Activated T-cell treated with anti-CD3 and anti-CD28 coated beads, Interleukin-2, amount 50 U/mL, for 48 hours (primary cell): ENCODE measurements at places on chromosomes 16 and 17.

- no peak for DNase-seq
These were observed 1.7 kb upstream of the HOXB9 start for GRCh38 chr17:48627623-48628521.

- DNase-seq, result no peak
These were observed 8.7 kb downstream of the RAP1GAP2 start for GRCh38 chr17:2804912-2805311.

DNA sequence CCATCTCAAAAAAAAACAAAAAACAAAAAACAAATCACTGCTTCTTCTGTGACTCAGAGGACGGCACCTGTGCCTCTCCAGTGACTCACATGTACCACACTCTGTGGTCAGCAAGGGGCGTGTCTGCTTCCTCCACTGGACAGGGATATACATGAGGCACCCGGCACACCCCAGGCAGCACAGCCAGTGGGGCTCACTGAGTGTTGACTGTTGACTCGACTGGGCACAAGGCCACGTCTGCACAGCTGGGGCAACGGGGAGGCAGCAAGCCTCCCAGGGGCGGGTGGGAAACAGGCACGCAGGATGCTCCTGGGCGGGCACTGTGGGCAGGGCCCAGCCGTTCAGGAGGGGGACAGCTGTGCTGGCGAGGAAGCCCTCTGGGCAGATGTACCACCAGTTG lies 64.1 kb downstream of the TIMM22 start:
- peak; percentile 53 for DNase-seq

- DNase-seq, result no peak
These were observed 10.8 kb upstream of the CBLN1 start for GRCh38 chr16:49292413-49292812.

DNA sequence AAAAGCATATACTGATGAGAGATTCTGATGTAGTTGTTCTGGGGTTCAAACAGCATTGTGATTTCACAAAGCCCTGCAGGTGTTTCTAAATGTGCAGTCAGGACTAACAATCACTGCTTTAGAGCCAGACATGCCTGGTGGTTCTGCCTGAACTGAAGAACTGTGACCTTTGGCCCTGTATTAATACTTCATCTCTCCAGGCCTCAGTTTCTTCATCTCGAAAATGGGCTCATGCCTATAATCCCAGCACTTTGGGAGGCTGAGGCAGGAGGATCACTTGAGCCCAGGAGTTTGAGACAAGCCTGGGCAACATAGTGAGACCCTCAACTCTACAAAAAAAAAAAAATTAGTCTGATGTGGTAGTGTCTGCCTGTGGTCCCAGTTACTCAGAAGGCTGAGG lies 3.9 kb downstream of the DNAI2 start:
- DNase-seq, result no peak

DNA sequence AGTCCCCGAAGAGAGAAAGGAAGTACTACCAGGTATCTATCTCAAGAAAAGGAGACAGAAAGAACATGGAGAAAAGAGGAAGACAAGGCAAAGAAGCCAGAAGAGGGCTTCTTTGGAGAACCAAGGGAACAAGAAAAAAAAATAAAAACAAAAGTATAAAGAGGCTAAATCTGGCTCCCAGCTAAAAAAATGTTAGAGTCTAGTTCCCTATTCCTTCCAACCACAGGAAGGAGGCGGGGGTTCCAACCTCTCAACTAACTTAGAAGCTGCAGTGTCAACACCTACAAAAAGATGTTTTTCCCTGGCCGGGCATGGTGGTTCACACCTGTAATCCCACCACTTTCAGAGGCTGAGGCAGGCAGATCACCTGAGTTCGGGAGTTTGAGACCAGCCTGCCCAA lies 13.4 kb downstream of the UTP6 start:
- no peak for DNase-seq

- no peak for DNase-seq
These were observed 437.2 kb downstream of the HAPSTR1 start for GRCh38 chr16:9528511-9529079.

- DNase-seq, result peak; percentile 20
These were observed 21.5 kb upstream of the ADGRG1 start for GRCh38 chr16:57606847-57607501.

- peak; percentile 39 for DNase-seq
These were observed 4.4 kb downstream of the SHBG start for GRCh38 chr17:7634384-7634783.

DNA sequence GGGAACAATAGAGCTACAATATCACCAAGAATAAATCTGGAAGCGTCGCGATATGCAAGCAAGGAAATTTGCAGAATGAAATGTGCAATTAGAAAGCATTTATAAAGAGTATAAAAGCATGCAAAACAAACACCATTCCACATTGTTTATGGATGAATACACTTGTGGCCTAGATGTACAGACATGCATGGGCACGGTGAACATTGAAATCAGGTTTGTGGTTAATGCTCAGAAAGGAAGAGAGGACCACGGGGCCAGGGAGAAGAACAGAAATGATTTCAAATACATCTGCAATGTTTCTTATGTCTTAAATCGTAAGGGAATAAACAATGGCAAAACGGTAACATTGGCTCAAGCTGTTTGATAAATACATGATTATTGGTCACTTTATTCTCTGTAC lies 235.9 kb downstream of the FOXL1 start:
- DNase-seq, result no peak

DNA sequence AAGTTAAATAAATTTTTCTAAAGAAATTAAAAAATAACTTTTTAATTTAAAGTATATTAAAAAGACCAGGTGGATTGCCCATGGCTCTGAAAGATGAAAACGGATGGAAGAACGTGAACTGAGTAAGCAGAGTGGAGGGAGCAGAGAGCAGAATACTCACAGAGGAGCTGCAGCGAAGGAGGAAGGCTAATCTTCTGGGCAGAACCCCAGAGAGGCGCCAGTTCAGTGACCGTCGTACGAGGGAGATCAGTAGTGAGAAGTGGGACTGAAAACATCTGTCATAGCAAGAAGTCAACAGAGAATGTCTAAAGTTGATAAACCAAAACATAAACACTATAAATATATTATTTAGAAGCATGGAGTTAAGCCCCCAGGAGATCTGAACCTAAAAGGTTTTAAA lies 34.9 kb downstream of the UBE2G1 start:
- no peak for DNase-seq

GRCh38 chr16:89025636-89026035 lies 48.6 kb upstream of the CBFA2T3 start:
- no peak for DNase-seq

DNA sequence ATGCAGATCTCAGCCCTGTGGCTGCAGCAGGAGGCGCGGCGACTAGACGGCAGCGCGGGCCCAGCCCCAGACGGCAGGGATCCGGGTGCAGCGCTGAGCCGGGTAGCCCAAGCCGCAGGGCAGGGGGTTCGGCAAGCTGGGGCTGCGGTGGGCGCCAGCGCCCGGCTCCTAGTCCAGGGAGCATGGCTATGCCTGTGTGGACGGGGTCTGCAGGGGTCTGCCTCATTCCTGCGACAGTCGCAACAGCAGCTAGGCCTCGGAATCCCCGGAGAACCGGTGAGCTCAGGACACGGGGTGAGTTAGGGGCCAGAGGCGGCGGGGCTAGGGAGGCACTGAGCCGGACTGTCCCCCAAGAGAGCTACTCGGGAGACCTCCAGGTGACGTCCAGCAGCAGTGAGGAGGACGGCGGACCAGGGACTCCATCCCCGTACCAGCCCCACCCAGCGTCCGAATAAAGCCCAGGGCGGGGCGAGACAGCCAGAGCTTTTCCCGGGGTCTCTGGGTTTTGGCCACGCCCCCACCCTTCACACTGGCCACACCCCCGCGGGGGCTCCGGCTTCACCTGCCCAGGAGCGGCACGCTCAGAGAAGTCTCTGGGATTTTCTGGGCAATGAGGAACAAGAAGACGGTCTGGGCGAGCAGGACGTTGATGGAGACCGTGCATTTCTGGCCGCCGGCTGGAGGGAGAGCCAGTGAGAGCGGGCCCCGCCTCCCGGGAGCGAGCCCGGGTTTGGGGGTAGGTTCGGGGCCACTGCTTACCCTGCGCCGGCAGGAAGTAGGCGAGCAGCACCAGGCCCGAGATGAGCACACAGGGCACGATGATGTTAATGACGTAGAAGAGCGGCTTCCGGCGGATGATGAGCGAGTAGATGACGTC lies 1.1 kb downstream of the C17orf107 start:
- DNase-seq, result peak; percentile 57

DNA sequence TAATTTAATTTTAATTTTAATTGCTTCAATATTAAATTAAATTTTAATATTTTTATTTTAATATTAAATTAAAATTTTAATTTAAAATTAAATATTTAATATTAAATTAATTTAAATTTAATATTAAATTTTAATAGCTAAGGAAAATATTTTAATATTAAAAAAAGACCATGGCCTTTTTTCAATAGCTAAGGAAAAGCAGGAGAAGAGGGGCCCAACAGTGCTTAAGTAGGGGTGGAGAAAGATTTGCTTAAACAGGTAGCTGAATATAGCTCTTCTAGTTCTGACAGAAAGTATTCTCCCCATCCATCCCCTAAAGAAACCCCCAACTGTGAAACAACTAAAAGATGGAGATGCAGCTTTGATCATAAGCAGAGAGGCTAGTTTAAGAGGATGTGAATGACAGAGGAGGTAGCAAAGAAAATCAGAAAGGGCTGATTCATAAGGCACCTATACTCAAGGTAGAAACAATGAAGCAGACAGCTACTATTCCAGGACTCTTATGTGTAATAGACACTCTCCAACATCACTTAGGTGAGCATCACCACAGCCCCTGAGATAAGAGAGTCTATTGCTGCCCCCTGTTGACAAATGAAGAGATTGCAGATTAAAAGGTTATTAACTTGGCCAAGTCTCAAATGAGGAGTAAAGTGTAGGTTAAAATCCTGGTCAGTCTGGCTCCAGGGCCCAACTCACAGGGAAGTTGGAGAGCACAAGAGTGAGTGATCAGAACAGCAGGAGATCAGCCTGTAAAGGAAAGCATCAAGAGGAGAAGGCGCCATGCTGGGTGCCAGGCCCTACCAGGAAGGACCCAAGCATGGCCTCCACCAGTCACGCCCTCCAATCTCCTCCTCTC lies 7.8 kb upstream of the RNASEK start:
- peak; percentile 49 for DNase-seq

DNA sequence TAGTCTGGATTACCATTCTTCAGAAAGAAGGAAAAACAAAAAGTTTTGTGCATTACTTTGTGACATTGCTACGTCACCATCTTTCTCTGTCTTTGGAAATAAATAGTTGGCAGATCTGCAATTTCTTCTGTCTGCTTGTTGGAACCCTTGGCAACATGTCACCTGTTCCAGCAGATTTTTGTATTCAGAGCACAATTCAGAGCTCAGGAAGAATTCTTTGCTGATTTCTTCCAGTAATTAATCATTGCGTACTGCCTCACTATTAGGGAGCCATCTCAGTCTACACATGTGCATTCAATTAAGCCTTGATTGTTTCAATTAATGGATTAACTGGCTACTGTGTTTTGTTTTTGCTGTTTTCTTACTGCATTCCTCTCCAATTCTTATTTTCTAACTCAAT lies 467.2 kb downstream of the CDH8 start:
- no peak for DNase-seq

GRCh38 chr17:21373036-21373435 lies 3.1 kb upstream of the KCNJ12 start:
- DNase-seq, result no peak

- DNase-seq, result no peak
These were observed 113.5 kb downstream of the CLEC16A start for GRCh38 chr16:11057711-11058345.

DNA sequence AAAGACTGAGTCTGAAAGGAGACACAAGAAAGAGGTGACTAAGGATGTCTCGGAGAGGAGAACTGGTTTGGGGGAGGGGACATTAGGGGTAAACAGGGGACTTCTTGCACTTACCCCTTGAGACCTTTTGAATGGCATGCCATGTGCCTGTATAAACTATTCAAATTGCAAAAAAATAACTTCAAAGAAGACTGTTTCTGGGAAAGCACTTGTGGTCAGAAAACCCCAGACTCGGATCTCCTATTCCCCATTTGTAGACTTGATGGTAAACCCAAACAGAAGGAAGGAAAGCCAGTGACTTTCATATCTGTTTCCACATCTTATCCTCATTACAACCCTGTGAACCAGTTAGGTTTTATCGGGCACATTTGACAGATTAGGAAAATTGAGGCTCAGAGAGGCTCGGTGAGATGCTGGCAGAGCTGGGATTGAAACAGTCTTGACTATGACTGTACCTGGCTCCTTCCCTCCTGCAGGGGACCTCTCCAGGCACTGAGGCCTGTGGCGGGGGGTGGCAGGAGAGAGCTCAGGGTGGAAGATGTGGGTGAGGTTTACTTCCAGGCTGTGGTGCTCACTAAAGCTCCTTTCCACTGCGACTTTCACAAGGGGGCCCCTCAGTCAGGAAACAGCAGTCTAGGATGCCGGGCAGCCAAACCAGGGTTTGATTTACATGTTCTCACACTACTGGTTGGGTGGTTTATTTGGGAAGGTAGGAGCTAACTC lies 30.5 kb upstream of the PLCG2 start:
- DNase-seq, result no peak

- no peak for DNase-seq
These were observed 1866.5 kb downstream of the TP53TG3F start for GRCh38 chr16:35325936-35326335.

- DNase-seq, result no peak
These were observed 67.5 kb downstream of the KSR1 start for GRCh38 chr17:27523712-27524111.

GRCh38 chr17:3531266-3532101 lies 26.1 kb downstream of the TRPV3 start:
- DNase-seq, result no peak

DNA sequence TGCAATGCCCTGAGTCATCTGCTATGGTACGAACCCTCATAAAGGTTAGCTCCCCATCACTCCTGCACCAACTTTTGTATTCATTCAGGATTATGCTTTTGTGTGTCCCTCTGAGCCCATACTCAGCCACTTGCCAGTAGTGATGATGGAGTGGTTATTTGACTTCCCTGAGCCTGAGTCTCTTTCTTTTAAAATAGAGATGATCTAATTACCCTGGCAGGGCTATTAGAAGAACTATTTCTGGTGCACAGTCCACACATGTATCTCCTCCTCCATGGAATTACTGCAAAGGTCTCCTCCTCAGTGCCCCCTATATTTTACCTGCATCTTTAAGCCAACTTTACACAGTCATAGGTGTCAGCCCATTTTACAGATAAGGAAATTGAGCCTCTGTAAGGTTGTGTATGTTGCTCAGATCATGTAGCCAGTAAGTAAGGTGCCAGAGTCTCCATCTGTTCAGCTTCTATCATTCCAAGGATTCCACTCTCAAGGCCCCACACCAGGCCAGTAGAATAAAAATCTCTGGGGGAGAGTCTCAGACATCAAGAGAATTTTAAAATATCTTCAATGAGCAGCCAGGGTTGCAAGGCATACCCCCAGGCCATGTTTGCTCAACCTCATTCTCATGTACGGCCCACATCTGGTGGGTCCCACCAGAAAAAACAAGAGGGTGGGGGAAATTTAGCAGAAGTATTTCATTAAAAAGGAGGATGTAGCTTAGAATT lies 333.7 kb upstream of the HSBP1 start:
- DNase-seq, result no peak

- DNase-seq, result no peak
These were observed 336.5 kb downstream of the C16orf95 start for GRCh38 chr16:86980644-86981043.

GRCh38 chr16:5065326-5065725 lies 430 bp downstream of the C16orf89 start:
- no peak for DNase-seq
